Adrenal gland (tissue), 19 donors: ENCODE measurements at places on chromosomes 6 and 20.

DNA sequence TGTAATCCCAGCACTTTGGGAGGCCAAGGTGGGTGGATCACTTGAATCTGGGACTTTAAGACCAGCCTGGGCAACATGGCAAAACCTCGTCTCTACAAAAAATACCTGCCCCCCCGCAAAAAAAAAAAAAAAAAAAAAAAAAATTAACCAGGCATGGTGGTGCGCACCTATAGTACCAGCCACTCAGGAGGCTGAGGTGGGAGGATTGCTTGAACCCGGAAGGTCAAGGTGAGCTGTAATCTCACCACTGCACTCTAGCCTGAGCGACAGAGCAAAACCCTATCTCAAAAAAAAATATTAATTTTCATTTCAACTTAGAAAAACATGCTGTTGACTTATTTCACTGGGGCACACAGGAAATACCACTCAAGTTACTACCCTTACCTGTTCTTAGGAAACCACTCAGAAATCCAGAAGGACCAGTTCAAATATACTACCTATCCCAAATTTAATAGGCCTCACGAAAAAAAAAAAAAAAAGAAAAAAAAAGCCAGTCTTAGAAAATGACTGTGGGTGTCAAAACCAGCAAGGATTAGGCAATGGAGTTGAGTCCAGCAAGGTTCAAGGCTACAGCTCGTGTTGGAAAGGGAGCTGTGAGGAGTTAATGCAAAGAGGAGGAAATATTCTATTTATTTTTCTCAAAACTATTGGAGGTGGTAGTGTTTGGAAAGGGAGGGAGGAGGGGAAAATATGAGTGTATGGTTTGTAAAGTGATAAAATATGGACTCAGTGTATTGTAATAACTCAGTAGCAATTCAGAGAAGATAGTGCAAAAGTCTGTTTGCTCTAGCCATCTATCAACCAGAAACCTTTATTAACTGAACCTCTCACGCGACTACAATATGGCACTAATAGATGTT, 33.9 kb upstream of the PIM1 start:
- no peak for DNase-seq

GRCh38 chr20:44010162-44010704, 95.6 kb downstream of the TOX2 start:
- DNase-seq: no peak

- no peak for DNase-seq
Measured at GRCh38 chr20:19633985-19634384, 124.1 kb upstream of the RIN2 start.

GRCh38 chr6:151992091-151992490, 184.6 kb downstream of the ESR1 start:
- no peak for DNase-seq

DNA sequence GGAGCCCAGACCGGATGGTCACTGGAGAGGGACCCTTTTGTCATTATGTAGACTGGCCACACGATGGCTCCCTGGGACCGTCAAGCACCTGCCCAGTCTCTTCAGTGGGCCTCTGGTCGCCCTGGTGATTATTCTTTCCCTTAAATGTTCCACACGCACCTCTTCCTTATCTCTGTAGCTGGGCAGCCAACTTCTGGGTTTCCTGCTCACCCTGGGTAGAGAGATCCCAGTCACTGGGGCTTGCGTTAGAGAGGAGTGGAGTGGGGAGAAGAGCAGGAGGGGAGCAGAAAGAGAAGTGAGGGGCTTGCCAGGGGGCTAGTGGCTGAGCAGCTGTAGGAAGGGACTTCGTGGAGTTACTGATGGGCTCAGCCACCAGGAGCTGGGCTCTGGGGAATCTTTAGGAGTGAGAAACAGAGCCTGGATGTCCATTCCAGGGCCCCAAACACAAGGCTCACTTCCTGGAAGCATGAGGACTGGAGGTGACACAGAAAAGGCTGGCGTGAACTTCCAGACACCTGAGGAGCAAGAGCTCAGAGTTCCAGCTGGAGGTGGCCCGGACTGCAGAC, 150.1 kb downstream of the DHX35 start:
- DNase-seq: peak; percentile 65

DNA sequence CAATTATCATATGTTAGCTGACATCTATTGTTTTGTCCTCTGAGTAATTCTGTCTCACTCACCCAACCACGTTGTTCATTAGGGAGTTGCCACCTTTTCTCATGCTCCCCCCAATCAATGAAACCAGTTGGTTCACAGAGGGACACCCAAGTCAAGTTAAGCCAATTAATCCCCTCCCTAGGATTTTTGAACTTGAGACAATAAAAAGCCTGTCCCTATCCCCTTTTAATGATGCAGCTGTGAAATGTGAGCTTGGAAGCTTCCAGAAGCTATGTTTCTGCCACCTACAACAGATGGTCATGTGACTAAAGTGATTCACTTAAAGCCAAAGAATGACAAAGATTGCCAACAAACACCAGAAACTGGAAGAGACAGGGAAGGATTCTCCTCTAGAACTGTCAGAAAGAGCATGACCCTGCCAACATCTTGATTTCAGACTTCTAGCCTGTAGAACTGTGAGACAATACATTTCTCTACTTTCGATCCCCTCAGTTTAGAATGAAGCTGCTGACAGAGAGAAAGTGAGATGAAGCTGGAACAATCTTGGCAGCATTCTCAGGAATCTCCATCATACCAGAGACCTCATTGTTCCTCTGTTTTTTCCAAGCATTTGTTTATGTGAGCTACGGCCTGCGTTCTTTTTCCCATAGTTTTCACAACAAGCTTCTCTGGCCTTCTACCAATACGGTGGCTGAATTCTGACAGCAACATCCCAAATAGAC, 57.8 kb upstream of the TPD52L1 start:
- DNase-seq: no peak

GRCh38 chr20:53003420-53004154, 31.4 kb downstream of the TSHZ2 start:
- DNase-seq: no peak

DNA sequence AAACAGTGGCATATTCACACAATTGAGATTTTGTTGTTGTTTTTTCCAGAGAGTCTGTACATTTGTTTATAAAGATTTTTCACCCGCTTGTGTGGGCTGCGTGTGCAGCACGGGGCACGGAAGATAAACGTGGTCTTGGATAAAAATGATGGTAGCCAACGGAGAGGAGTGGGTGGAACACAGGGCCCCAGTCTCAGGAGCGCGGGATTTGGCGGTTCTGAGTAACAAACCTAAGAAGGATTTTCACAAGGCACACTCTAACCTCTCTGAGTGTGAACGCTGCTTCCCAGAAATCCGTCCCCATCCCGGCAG, 3.6 kb upstream of the BNIP5 start:
- no peak for DNase-seq

DNA sequence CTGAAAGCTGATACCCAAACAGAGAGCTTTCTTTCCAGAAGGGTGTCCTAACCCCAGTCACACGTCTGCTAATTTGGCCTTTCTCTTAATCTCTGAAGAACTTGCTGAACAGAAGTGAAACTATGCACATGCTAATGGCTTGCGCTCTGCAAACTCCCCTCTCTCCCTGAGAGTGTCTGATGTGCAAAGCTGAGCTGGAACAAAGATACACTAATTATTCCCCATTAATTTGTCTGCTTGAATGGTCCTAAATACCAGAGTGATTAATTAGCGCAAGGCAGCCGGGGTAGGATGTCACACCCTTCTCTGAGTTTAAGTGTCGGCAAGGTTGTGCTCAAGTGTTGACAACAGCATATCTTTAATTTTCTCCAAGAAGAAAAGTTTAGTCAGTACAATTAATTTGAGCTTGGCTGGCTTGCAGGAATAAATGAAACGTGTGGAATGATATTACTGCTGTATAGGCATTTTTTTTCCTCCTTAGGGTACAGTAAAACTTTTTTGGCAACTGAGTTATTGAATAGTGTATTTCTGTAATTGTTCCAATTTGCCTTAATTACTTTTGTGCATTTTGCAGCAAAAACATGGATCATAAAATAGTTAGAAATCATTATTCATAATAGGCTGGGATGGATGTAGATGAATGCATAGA, 715.9 kb upstream of the POU3F2 start:
- DNase-seq: no peak

GRCh38 chr20:45060294-45060693, 40.6 kb downstream of the KCNS1 start:
- DNase-seq: no peak

DNA sequence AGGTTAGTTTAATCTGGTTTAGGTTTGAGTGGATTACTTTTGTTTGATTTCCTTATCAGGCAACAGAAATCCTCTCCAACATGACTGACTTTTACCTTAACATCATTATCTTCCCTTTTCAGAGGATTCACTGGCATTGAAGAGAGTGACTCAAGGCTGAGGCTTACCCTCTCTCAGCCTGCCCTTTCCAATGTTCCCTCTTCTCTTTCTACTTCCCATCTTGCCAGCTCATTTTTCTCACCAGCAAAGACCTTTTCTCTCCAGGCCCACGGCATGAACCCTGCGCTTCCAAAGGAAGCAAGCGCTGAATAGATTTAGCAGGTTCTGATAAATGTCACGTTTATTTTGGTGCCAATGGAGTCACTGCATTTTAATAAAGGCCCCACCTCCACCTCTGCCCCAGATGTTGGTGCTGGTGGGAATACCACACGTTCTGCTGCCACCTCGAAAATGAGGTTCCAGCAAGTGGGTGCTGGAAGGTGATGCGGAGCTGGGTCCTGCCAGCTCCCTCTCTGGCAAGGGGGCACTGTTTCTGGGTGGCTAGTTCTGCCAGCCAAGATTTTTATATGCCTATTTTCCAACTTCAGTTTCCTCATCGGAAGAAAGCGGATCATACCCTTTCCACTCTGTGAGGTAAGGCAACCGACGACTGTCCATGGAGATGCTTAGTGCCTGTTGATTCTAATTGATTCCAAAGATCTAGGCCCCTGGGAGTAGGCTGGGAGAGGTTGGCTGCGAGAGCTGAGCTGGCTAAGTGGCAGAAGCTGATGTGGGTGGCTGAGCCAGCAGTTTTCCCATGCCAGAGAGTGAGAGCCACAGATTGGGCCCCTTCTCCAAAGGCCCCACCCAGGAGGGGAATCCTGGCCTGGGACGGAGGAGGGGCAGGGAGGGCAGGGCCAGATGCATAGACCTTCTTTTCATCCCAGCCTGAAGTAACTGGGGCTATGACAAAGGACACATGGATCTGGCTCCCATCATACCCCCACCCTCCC, 87.7 kb upstream of the MAFB start:
- DNase-seq: no peak
